Left lung (tissue), 14 donors: ENCODE measurements at places on chromosomes 12 and 14.

- H3K27ac ChIP-seq: no peak overlapping the region
- DNase-seq: no peak
- H3K4me1 ChIP-seq: no peaks in the 10 kb centered on the region
- no peak overlapping the region for H3K4me3 ChIP-seq
- no peaks in the 10 kb centered on the region for H3K27me3 ChIP-seq
These were observed 35.4 kb downstream of the MBIP start for GRCh38 chr14:36284971-36285595.

- H3K4me3 ChIP-seq: no peak overlapping the region
- DNase-seq: no peak
- no peaks in the 10 kb centered on the region for H3K27me3 ChIP-seq
These were observed 150.8 kb downstream of the PRKCH start for GRCh38 chr14:61472011-61472672.

- no peaks in the 10 kb centered on the region for H3K27me3 ChIP-seq
- H3K4me3 ChIP-seq: no peak overlapping the region
These were observed 116.9 kb downstream of the PPHLN1 start for GRCh38 chr12:42442888-42443287.

DNA sequence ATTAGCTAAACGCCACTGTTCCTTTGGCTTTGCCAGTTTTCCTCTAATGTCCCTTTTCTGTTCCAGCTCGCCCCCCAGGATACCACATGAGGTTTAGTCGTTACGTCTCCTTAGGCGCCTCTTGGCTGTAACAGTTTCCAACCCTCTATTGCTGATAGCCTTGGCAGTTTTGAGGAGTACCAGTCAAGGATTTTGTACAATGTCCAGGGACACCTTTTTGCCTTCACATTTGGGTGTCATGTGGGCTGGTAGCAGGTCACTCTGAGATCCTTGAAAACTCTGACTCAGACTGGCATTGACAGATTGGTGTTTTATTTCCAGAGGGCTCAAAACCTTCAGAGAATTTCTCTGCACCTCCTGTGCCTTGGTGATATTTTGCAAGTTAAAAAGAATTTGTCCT lies 14.1 kb downstream of the SH2B3 start:
- H3K36me3 ChIP-seq: no peaks in the 10 kb centered on the region
- no peak overlapping the region for H3K27ac ChIP-seq
- DNase-seq: no peak
- no peak overlapping the region for H3K4me3 ChIP-seq

DNA sequence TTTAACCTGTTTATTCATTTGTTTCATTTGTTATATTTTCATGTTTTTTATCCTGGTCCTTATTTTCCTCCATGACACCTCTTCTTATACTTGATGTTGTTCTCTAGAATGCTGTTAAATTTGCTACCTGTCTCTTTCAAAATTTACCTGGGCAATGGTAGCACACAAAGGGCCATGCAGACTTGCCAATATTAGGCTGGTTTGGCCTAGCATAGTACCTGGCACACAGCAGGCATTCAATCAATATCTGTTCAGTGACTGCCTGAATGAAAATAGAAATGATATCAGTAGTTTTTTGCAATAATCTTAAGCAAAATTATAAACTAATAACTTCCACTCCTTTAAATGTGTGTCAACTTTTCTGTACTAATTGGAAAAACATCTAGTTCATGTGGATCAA lies 325.1 kb downstream of the APAF1 start:
- H3K36me3 ChIP-seq: no peaks in the 10 kb centered on the region
- DNase-seq: no peak
- H3K27ac ChIP-seq: no peak overlapping the region
- H3K27me3 ChIP-seq: no peaks in the 10 kb centered on the region
- no peak overlapping the region for H3K4me3 ChIP-seq
